ENCODE measurements at places on chromosomes 2 and 18.

- DNase-seq = no peak
Measured at GRCh38 chr18:54269893-54270844, 852 bp downstream of the POLI start.

GRCh38 chr2:60429681-60430080, 123.8 kb downstream of the BCL11A start:
- no peak for DNase-seq

- no peak for DNase-seq
Measured at GRCh38 chr2:205686783-205687640, 4.7 kb downstream of the NRP2 start.

- peak; percentile 68 for DNase-seq
Measured at GRCh38 chr18:48605408-48605845, 66.6 kb downstream of the CTIF start.

GRCh38 chr2:33141476-33141875, 194.7 kb downstream of the LTBP1 start:
- DNase-seq = no peak

DNA sequence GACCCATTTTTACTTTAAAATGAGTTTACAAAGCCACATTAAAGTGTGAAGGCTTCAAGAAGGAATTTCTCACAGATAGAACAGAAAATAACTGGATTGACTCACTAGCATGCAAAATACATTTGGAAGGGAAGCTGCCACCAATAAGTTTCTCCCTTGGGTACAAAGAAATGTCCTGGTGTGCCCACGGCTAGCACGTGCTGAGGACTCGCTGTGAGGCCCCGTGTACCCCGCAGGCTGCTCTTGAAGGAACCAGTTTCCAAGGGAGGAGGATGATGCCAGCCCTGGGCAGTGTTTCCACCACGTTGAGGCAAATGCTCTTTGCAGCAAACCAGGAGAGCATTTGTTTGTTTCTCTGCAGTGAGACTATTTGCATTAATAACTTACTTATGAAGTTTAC, 207.3 kb downstream of the SH3RF3 start:
- no peak for DNase-seq
